Prostate gland (tissue), 2 donors: ENCODE measurements at places on chromosomes 5 and 9.
A peak's percentile ranks its signal among the peaks of the same experiment; 100 is the strongest.

DNA sequence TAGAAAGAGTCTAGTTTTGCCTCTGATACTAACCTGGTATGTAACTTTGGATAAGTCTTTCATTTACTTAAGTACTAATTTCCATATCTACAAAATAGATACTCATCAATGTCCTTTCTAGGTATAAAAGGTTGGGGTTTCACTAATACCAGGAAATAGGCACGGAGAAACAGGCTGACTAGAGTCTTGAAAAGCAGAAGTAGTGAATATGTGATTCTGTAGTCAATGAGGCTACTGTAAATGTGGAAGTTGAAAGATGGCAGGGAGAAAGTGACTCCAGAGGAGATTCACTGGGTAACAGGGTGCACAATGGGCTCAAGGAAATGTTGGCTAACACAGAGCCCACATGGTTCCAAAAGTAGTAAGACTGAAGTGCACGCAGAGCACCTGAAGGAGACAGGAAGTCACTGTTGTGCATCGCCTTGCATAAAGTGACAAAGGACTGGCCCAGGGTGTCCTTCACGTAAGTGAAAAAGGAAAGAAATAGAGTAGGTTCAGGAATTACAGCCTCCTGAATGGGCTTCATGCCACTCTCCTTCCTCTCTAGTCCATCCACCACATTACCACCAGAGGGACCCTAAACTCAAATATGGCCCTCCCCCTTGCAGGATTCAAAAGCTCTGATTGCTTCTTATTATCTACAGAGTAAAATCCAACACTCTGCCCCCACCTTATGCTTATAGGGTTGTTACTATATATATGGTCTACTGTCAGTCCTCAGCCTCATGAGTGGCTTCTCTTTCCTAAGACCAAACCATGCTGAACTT is 288.0 kb upstream of the SMARCA2 start:
- no peak for DNase-seq

GRCh38 chr5:124707520-124707919 is 38.9 kb downstream of the ZNF608 start:
- no peak for DNase-seq

DNA sequence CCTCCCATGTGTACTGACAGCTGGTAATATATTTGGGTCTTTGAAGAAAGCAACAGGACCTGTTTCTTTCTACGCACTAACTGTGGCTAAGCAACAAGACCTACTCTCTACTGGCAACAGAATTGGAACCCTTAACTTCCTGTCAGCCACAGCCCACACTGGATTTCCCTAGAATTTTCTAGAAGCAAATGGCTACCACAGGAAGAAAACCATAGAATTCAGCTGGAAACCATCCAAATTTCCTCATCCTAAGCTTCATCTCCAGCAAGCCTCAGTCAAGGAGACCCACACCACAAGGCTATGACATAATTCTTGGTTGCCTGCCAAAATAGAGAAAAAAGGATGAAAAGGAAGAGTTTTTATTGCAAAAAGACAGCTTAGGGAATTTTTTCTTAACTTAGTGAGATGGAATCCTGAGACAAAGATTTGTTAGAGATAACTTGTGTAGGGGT is 171.8 kb upstream of the TNC start:
- DNase-seq: no peak

DNA sequence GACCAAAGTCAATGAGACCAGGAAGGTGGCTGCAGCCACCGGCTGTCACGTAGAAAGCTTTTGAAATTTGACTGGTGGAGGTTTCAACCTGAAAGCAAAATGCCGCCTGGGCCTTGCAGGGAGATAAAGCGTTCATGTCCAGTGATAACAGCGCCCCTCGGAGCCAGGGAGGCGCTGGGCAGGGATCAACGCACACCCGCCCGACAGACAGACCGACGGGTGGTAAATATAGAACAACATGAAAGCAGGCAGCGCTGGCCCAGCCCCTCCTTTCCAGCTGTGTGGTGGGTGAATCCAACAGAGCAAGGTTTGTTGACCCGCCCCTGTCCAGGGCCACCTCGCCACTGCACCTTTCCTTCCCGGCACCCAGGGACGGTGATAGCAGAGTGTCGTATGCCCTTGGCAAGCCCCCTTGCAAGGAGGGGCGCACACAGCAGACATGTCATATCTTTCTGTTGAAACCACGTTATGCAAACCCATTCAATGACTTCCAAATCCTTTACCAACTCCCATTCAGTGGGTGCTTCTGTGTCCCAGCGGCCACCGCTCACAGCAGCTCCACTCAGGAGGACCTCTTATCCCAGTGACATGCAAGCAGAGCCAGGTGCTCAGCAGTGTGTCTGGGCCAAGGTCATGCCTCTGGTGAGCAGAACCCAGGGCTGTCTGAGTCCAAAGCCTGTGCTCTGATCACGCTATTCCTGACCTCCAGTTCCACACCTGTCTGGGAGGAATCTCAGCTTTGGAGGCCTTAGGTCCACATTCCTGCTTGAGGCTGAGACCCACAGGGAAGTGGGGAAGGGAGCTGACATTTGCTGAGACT is 38.7 kb downstream of the NKX2-5 start:
- no peak for DNase-seq

GRCh38 chr5:179870403-179870903 is 11.8 kb upstream of the MRNIP start:
- no peak for DNase-seq

- DNase-seq: no peak
Observed at GRCh38 chr9:74576176-74576575, 79.0 kb downstream of the RORB start.

DNA sequence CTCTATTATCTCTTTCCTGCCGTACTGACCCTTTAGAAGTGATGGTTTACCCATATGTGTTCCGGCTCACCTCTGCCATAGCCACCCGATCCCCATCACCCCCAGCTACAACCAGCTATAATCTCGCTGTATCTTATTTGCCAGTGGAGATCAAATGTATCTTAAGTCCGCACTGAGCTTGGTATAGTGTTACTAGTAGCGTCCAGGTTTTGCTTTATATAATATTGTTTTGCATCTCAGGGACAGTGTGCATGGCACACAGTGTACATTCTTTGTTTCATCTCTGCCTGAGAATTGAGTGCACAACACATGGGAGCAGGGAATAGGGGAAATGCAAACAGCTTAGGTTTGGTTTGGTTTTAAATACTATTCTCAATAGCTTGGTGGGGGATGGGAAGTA is 135.8 kb upstream of the SNX2 start:
- DNase-seq: no peak

DNA sequence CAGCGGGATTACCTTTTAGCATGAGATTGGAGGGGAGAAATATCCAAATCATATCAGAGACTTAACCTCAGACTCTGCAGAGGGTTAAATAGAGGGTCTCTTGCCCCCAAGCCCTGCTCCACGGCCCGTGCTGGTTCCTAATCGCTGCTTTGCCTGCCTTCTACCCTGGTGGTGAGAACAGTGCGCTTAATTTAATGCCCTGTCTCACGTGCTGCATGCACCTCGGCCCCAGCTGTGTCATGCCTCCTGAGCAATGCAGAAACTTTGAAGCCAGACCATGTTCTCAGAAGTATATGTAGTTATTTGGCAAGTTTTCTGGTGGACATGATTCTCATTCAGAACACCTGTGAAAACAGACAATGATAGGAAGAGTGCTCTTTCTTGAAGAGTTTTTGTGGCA is 1.4 kb downstream of the OTULIN start:
- peak; percentile 43 for DNase-seq

DNA sequence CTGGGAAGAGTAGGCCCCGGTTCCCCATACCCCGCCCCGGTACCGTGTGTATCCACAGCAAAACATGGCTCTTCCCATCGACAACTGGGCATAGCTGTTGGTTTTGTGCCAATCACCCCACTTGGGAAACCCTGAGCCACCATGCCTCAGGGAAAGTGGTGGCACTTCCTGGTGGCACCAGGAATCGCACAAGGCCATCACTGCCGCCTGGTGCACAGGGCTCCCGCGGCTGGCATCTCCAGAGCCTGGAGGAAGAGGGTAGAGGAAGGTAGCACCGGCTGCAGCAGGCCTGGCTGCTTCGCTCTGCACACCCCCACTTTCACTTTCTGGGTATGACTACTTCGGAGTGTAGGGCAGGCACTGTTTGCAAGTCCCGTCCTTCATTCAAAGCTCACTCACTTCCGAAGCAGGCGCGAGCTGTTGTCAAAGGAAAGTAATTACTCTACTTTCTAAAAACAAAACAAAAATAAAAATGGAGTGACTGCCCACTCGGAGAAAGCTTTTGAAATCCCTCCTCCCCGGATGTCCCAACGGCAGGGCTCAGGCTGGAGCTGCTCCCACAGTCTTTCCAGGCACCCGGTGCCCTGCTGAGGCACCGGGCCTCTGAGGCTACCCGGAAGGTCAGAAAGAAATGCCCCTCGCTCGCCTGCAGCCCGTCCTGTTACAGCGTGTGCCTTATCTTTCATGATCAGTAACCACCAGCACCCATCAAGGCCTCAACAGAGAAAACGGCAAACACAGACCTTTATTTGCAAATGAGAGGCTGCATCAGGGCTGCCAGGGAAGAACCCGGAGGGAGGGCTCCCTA is 2.0 kb downstream of the BRD3 start:
- DNase-seq: no peak

DNA sequence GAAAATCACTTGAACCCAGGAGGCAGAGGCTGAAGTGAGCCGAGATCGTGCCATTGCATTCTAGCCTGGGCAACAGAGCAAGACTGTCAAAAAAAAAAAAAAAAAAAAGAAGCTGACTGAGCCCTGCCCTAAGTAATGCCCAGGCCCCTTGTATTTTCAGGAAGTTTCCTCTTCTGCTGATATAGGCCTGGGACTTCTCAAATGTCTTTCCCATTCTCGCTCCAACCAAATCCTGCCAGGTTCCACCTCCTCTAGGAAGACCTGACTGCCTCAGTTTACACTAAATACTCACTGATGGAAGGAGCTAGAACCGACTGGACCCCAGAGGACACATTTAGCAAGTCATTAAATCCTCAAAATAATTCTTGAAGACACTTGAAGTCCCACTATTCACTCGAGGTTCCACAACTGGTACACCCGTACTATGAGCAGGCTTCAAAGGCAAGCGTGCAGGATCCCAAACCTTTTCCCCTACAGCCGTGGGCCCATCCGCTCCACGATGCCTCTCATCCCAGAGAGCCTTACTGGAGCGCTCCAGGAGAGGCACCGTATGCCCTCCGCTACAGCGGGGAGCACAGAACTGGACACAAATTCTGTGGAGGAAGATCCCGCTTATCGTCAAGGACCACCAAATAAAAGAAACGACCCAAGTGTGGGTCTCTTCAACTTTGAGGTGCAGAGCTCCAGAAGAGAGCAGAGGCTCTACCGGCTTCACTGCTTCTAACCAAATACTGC is 676 bp downstream of the NOL6 start:
- DNase-seq: no peak

DNA sequence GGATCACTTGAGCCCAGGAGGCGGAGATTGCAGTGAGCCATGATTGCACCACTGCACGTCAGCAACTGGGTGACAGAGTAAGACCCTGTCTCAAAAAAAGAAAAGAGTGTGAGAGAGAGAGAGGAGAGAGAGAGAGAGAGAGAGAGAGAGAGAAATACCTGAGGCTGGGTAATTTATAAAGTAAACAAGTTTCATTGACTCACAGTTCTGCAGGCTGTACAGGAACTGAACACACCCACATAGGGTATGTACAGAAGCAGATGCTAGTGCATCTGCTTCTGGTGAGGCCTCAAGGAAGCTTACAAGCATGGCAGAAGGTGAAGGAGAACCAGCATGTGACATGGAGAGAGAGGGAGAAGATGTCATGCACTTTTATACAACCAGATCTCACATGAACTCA is 46.4 kb upstream of the CHD1 start:
- no peak for DNase-seq

GRCh38 chr5:16826379-16827125 is 109.5 kb downstream of the MYO10 start:
- no peak for DNase-seq

- DNase-seq: no peak
Observed at GRCh38 chr9:133348718-133349573, 928 bp downstream of the RPL7A start.

GRCh38 chr5:82222597-82223574 is 55.3 kb downstream of the RPS23 start:
- DNase-seq: no peak

- no peak for DNase-seq
Observed at GRCh38 chr5:66894480-66895240, 298.5 kb downstream of the MAST4 start.

- DNase-seq: no peak
Observed at GRCh38 chr5:127988146-127988760, 95.3 kb upstream of the SLC12A2 start.

GRCh38 chr5:143025971-143026370 is 255.8 kb downstream of the ARHGAP26 start:
- DNase-seq: no peak

DNA sequence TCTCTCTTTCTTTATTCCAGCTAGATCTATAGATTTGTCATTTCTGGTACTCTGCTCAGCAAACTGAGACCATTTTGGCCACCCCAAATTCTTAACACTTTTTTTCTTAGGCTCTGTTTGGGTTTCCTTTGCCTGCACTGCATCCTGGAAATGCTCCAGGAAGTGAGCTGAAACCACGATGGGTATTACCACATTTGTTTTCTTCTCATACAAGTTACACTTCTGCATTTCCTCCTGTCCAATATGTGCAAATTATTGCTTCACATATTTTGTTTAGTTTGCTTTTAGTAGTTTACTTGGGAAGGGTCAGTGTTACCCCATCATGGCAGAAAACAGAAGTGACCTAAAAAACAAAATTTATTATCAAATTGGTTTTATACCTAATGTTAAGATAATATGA is 498.6 kb upstream of the GRIN3A start:
- DNase-seq: no peak

- DNase-seq: no peak
Observed at GRCh38 chr9:90996154-90997065, 194.8 kb downstream of the SYK start.

GRCh38 chr9:2677915-2678889 is 39.1 kb upstream of the KCNV2 start:
- DNase-seq: peak; percentile 67

GRCh38 chr9:81374459-81375186 is 314.7 kb downstream of the TLE1 start:
- no peak for DNase-seq

- DNase-seq: no peak
Observed at GRCh38 chr5:157266286-157267007, 524 bp downstream of the CYFIP2 start.

- DNase-seq: no peak
Observed at GRCh38 chr9:133496861-133497842, 18.3 kb upstream of the SLC2A6 start.

GRCh38 chr5:116381201-116381600 is 193.4 kb downstream of the SEMA6A start:
- DNase-seq: no peak

GRCh38 chr5:84344788-84345187 is 39.9 kb downstream of the EDIL3 start:
- no peak for DNase-seq

GRCh38 chr5:116137544-116138378 is 52.9 kb downstream of the COMMD10 start:
- no peak for DNase-seq

DNA sequence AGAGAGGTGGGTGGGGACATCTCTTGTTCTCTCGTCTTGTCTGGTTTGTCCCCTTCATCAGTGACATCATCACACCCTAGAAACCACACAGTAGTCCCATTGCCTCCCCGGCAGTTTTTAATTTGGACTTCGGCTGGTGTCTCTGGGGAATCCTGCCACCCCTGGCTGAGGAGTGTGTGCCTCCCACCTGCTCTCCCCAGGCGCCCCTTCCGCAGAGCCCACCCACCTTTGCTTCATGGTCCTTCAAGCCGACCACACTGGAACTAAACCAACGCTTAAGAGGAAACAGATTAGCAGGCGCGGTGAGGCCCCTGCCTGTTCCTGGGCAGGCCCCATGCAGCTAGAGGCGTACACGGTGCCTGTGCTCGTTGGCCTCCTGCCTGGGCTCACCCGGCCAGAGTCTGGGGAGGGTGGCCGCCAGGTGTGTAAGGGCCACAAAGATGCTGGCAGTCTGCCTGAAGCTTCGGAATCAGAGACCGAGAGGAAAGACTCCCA is 107.6 kb upstream of the SPRY4 start:
- peak; percentile 12 for DNase-seq
